ENCODE measurements at places on chromosomes 1 and 21.

GRCh38 chr1:44628962-44629756 is 45.1 kb downstream of the TMEM53 start:
- no peak for DNase-seq

- DNase-seq, result no peak
These were observed 43.3 kb downstream of the SLC37A1 start for GRCh38 chr21:42556960-42557359.

DNA sequence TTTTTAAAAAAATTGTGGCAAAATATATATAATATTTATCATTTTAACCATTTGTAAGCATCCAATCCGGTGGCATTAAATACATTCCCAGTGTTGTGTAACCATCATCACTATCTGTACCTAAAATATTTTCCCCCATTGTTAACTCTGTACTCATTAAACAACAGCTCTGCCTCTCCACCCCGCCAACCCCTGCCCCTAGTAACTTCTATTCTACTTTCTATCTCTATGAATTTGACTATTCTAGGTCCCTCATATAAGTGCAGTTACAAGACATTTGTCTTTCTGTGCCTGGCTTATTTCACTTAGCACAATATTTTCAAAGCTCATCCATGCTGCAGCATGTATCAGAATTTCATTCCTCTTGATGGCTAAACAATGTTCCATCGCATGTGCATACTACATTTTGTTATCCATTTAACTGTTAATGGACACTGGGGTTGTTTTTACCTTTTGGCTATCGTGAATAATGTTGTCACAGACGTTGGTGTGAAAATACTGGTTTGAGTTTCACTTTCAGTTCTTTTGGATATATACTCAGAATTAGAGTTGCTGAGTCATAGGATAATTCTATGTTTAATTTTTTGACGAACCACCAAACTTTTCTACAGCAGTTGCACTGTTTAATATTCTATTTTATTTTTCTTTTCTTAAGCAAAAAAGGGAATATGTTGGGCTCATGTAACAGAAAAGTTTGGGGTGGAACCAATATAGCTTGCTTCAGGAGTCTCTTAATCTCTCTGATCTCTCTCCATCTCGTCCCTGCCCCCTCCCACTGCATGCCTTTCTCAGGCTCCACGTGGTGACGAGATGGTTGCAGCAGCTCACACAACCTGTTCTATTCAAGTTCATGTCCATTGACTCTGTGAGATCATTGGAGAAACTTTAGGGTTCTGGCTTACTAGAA is 25.2 kb upstream of the RCAN1 start:
- no peak for DNase-seq

GRCh38 chr1:153928245-153928644 is 5.5 kb upstream of the GATAD2B start:
- DNase-seq, result no peak

GRCh38 chr1:12065872-12066271 is 2.8 kb downstream of the TNFRSF8 start:
- DNase-seq, result no peak

DNA sequence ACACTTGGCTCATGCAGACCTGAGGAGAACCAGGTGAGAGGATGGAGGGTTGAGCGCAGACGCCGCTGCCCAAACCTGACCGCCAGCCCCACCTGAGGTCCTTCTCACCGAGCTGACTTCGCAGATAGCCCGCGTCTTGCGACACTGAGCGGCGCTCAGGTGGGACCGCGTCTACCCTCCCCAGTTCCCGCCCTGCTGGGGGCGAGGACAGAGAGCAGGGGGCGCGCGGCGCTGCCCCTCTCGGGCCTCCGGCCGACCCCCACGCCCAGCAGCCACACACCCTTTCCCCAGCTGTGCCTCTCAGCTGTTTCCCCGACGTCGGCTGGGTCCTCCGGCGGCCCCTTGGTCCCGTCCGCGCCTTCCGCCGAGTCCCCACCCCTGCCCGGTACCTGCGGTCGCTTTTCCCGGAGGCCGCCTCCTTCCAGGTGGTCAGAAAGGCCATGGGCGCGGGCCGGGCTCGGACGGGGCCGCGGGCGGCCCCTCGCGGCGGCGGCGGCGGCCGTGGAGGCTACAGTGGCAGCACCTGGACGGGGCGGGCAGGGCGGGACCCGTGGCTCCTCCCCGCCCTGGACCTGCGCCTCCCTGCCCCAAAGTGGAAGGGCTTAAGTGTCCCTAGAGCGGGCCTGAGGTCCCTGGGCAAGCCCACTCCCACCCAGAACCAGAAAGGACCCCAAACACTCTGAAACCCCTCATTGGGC is 14.4 kb upstream of the TTC39A start:
- DNase-seq, result peak; percentile 69

DNA sequence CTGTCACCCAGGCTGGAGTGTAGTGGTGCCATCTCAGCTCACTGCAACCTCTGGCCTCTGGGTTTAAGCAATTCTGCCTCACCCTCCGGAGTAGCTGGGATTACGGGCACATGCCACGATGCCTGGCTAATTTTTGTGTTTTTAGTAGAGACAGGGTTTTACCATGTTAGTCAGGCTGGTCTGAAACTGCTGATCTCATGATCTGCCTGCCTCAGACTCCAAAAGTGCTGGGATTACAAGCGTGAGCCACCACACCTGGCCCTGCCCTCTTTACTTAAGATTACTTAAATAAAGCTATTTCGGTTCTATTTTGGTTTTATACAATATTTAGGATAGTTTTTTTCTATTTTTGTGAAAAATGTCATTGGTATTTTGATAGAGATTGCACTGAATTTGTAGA is 15.3 kb upstream of the KCTD3 start:
- DNase-seq, result no peak

DNA sequence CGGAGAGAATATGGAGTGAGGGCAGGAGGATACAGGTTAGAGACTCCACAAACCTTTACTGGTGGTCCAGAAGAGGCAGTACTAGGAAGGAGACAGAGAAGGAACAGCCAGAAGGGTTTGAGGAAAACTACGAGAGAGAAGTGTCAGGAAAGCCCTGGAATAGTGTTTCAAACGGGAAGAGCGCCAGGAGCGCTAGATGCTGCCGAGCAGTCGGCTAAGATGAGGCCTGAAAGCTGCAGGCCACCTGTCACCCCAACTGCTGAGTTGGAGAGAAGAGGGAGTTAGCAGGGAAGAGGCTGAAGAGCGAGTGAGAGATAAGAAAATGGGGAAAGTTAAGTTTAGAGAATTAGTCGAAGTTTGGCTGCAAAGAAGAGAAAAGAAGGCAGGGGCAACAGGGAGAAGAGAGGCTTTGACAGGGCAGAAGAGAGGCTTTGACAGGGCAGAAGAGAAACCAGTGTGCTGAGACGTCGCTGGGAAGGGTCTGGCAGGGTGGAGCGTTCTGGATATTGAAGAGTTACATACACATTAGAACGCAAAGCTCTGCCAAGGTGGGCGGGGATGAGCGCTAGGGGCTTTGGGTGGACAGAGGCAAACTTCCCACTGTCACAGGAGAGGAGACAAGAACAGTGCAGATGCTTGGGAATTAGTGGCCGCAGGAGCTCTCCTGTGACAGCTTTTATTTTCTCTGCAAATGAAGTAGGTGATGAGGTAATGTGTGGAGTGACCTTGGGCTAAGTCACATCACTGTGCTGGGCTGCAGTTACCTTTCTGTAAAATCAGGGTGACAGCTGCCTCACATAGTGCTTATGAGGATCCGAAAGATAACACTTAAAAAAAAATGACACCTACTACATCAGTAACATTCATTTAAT is 31.2 kb downstream of the PCSK9 start:
- DNase-seq, result no peak

- DNase-seq, result peak; percentile 61
These were observed 72.5 kb upstream of the TNFSF18 start for GRCh38 chr1:173122958-173123852.

- no peak for DNase-seq
These were observed 130.6 kb upstream of the BRINP3 start for GRCh38 chr1:190608282-190608681.

DNA sequence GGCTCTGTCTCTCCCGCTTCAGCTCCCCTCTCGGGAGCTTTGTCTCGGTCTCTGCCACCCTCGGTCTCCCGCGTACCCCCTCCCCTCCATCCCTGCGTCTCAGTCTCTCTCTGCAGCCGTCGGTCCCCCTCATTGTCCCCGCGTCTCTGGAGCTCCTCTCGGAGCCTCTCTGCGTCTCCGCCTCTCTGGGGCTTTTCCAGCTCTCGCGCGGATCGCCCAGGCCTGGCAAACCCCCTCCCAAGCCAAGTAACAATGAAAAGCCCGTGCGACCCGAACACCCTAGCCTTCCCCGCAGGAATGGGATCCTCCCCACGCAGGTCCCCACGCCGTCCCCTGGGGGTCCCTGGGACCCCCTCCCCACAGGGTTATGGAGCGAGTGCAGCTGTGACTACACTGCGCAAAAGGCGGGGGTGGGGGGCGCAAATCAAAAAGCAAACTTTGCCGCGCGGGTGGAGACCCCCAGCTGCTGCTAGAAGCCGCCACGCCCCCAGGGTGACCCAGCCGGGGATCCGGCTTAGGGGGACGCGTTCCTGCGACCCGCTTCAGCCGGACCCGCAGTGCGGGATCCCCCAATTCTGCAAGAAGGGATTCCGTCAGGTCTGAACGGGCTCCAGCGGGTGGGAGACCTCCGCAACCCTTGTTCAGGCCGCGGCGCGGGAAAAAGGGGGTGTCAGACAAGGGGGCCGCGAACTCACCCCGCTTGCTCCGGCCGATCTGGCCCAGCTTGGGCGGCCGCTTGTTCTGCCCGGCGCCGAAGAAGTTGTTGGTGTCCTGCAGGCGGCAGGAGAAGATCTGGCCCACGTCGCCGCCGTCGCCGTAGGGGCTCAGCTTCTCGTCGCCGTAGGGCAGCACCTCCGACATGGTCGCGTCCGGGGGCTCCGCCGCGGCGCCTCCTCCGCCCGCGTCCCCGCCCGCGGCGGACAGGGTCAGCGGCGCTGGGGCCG is 1.2 kb downstream of the CAMK2N1 start:
- no peak for DNase-seq

DNA sequence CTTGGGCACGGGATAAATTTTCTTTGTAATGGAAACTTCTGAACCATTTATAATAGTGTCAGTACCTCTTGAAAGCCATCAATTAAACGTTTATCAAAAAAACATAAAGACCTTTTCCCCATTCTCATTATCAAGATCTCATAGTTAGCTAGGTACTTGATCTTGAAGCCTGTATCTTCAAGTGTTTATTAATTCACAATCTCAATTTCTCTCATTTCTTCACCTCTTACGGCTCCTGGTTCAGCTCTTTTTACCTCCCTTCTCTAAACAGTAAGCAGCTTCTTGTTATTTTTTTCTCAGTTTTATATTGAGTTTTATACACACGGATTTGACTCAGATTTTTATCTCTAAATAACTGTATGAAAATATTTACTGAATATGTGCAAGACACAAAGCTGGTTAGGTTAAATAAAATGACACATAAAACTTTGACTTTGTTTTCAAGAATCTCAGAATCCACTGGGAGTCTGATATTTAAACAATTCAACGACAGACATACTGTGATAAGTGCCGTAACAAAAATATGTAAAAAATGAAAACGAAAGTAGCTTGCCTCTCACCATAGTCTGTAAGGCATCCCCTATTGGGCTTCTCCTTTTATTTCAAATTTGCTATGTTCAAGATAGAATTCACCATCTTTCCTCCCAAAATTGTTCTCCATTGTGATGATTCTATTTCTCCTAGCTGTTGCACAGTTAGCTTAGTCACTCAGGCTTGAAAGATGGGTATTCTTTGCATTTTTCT is 411.6 kb upstream of the ZRANB2 start:
- no peak for DNase-seq

- no peak for DNase-seq
These were observed 142.0 kb upstream of the KCNJ15 start for GRCh38 chr21:38114717-38115333.

DNA sequence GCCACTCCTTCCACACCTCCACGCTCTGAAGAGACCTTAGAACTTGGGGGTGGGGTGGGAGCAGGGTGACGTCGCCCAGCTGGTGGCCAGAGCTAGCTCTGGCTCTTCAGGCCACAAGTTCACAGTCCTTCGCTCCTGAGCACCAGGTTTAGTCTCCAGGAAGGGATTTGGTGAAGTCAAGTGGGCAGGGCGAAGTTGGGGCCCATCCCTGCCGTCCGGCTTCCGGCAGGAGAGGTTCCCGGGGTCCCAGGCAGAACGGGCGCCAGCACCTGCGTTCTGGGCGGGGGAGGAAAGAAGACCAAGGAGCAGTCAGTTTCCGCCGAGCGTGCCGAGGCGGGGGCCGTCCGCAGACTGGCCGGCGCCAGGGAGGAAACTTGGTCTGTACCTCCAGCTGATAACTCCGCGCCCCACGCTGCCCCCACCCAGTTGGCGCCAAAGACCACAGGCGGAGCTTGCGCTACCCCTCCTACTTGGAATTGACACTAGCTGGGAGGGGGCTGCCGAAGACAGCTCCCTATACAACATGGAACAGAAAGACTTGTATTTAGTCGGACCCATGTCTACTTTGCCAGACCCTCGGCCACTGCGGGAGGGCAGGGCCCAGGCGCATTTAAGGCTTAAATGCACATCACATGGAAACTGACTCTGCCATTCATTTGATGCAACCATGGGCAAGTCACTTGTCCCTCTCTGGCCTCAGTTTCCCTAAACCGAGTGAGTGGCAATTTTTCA is 995 bp downstream of the ID3 start:
- DNase-seq, result peak; percentile 66

DNA sequence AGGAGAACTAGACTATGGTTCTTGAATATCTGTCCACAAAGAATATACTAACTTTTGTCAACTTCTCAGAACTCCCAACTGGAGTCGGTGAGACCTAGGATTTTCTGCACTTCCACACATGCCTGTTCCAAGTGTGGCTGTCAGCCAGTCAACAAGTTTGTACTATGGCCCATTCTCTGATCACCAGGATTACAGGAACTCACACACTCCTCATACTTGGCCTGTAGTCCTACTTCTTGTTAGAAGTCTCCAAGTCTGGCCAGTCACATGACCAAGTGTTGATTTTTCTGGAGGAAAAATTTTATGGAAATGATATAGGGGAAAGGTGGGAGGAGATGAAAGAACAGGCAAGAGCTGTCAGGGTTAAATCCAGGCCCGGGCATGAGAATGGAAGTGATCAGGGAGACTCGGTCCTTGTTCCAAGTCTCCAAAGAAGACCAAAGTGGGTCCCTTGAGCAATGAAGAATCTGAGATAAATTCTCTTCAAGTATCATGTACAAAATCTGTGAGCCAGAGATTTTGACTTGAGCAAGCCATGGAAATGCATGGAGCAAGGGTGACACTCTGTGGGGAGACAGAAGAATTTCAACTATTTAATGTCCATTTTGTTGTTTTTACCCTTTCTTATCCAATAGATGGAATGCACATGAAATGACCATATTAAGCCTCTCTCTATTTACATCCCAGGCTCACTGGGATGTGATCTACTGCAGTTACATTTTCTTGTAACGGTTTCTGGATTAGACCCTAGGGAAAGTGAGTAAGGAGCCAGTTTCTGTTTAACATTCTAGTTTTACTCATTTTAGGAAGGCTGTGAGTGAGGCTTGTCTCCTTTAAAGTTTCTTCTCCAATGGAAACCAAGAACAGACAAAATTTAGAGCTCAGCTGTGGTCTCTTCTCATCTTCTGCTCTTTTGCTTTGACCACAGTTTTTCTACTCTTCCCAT is 320.9 kb downstream of the ASTN1 start:
- DNase-seq, result peak; percentile 59

GRCh38 chr1:171142416-171143385 is 42.4 kb upstream of the FMO2 start:
- peak; percentile 28 for DNase-seq

GRCh38 chr1:93578911-93579825 is 102.5 kb downstream of the BCAR3 start:
- DNase-seq, result no peak

DNA sequence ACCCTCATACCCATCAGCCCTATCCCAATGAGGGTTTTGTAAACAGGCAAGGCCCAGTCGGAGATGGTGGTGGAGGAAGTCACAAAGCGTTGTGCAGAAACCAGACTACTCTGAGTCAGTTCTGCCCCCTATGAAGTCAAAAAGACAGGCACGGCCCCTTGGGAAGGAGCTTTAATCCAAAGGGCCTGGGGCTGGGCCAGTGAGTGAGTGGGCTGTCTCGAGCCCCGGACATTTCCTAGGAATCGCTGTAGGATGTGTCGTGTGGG is 442 bp upstream of the AHCYL1 start:
- no peak for DNase-seq
